ENCODE measurements at places on chromosomes 6 and 20. TPM values are rescaled to one million over a fixed set of nuclear protein-coding genes. Genes with fewer than 3 reads are reported as not detected.

DNA sequence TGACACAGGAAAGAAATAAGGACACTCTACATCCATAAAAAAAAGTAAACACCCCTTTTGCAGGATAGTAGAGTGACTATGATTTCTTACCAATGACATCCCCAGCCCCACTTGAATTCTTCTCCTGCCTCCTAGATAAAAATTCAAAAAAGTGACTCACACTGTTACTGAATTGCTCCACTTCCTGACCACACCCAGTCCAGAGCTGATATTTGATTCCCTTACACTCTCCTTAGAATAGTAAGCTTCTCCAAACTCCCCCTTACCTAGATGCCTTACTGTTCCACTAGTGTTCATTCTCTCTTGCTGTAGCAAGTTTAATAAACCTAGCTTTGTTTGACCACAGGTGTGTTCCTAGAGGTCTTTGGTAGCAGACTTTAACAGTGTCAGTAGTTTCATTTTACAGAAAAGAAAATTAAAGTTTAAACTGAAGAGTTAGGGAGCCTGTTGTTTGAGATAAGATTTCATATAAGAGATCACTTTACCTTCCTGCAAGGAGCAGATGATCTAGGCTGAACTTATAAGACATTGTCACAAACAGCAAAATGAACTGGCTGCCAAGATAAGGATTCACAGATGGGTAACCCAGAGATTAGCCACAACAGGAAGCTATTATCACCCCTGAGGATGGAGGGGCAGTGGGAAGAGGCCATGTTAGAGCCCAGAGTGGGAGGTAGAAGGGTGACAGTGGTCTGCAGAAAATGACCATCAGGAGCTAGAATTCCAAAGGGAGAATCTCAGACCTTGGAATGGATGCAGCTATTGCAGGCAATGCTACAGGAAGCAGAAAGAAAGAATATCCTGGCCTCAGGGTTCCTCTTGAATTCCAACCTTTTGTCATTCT lies 28.4 kb upstream of the BTN3A2 start:
- H3K4me1 ChIP-seq: peaks cover 20% of the 10 kb centered on the region
- H3K4me3 ChIP-seq: no peak overlapping the region
- H3K36me3 ChIP-seq: no peaks in the 10 kb centered on the region
- H3K27ac ChIP-seq: no peak overlapping the region
- DNase-seq: no peak

GSTA3 gene
- total RNA-seq: not detected

DNA sequence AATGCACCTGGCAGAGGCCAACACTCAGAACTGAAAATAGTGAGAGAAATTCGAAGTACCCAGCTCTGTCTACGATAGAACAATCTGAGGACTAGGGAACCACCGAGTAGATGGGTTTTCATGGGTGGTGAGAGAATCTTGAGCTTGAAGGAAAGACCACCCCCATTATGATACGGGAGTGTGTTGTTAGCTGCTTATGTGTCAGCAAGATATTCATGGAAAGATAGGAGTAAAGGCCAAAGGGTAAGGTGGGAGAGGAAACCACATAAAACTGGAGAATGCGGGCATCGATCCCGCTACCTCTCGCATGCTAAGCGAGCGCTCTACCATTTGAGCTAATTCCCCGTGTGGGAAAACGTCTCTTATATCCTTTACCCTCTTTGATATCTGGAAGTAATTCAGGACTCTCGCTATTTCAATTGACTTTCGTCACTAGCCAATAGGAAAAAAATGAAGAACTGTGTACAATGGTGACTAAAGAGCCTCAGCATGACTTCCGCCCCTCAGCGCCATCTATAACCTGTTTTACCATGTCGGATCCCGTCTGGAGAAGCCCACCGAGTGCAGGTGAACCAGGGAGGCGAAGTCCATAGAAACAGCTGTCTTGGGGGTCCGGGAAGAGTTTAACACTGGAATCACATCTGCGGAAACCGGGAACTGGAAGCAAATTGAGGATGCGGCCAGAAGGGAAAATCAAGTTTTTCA lies 25.0 kb upstream of the ABT1 start:
- H3K4me1 ChIP-seq: peaks cover 34% of the 10 kb centered on the region
- peaks cover 4% of the 10 kb centered on the region for H3K36me3 ChIP-seq
- peak; percentile 72 for DNase-seq
- H3K4me3 ChIP-seq: peak overlapping the region; percentile 77

- H3K27ac ChIP-seq: no peak overlapping the region
- no peaks in the 10 kb centered on the region for H3K27me3 ChIP-seq
- H3K36me3 ChIP-seq: peaks cover 3% of the 10 kb centered on the region
- no peak for DNase-seq
- no peaks in the 10 kb centered on the region for H3K4me1 ChIP-seq
Measured at GRCh38 chr20:48691523-48691922, 136.3 kb downstream of the PREX1 start.

- peaks cover 12% of the 10 kb centered on the region for H3K27me3 ChIP-seq
- peak; percentile 39 for DNase-seq
- H3K4me1 ChIP-seq: peaks cover 50% of the 10 kb centered on the region
- peak overlapping the region; percentile 86 for H3K27ac ChIP-seq
- H3K36me3 ChIP-seq: peaks cover 25% of the 10 kb centered on the region
- peak overlapping the region; percentile 85 for H3K4me3 ChIP-seq
Measured at GRCh38 chr6:36679043-36679833, 724 bp downstream of the CDKN1A start.

PKIB gene
- total RNA-seq: 2.5 TPM

- peaks cover 5% of the 10 kb centered on the region for H3K4me1 ChIP-seq
- no peak overlapping the region for H3K4me3 ChIP-seq
- no peak overlapping the region for H3K27ac ChIP-seq
- no peaks in the 10 kb centered on the region for H3K36me3 ChIP-seq
Measured at GRCh38 chr6:39084506-39084905, 30.5 kb downstream of the SAYSD1 start.

COL21A1 gene
- not detected for total RNA-seq

DNA sequence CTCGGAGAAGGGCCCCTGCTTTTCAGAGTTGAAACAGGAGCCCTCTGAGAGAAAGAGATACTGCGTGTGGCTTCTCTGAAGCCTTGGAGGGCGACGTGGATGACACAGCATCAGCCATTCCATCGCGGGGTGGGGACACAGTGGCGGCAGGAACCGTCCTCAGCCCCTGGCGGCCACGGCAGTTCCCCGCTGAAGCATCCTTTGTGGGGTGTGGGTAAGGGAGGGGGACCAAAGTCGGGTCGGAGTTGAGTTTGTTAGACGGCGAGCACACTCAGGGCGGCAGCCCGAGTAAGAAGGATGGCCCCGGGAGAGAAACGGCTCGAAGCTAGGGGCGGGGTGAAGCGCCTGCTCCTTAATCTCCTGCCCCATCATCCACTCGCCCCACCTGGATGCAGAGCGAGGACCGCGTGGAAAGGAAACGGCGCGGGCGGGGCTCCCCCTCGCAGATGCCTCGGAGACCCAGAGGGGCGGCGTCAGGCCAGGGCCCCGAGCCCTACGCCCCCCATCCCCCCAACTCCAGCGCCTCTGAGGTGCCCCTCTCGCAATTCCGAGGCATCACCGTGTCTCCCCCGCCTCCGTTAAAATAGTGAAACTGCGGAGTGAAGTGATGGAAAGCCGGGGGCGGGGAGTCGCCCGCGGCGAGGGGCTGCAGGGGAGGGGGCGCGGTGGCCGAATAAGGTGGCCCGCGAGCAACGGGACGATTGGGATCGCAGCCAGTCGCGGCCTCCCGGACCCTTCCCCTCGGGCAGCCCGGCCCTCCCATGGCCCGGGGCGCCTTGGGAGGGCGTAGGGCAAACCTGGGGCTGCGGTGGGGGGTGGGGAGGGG lies 796 bp upstream of the RREB1 start:
- no peaks in the 10 kb centered on the region for H3K27me3 ChIP-seq
- H3K4me3 ChIP-seq: peak overlapping the region; percentile 94
- peaks cover 4% of the 10 kb centered on the region for H3K36me3 ChIP-seq
- DNase-seq: peak; percentile 76

All from activated CD4-positive, alpha-beta T cell treated with anti-CD3 and anti-CD28 coated beads for 36 hours (primary cell).